NCI-H1092 treated with DMSO at 0.1 percent for 48 hours (cell line): ENCODE measurements at places on chromosomes 4 and X.

- no peak for DNase-seq
Observed at GRCh38 chrX:43975796-43976195, 2.6 kb upstream of the NDP start.

DNA sequence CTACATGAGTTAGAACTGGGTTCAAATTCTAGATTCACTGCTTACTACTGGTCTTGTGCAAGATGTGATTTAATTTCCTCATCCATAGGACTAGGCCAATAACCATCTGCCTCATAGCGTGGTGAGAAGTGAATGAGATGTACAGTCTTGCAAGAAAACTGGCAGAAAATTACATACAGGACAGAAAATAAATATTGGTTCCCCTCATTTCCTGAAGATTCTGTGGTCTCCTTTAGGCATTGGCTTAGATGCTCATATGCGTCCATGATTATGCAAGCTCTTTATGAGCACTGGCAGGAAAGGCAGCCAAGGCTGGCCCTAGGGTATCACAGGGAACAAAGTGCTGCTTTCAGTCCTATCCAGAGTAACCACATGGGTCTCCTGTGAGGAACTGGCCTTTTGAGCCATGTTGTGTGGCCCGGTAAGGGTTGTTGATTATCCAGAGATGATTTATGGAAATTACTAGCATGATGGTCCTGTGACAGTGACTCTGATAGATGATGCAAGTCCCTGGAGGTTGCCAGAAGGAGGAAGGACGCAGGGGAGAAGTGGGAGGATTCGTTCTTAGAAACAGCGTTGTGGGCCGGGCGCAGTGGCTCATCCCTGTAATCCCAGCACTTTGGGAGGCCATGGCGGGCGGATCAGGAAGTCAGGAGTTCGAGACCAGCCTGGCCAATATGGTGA lies 9.9 kb upstream of the MOB1B start:
- DNase-seq: no peak

DNA sequence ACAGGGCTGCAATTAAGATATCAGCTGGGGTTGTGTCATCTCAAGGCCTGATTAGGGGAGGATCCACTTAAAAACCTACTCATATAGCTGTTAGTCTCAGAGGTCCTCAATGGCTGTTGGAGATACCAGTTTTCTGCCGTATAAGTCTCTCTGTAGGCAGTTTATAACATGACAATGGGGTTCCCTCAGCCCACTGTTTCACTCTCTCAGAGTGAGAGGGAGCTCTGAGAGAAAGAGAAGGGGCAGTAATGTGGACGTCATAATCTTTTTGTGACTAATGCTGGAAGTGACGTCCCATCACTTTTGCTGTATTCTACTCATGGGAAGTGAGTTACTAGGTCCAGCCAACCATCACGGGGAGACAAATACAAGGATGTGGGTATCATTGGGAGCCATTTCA lies 70.3 kb downstream of the STIM2 start:
- DNase-seq: no peak

DNA sequence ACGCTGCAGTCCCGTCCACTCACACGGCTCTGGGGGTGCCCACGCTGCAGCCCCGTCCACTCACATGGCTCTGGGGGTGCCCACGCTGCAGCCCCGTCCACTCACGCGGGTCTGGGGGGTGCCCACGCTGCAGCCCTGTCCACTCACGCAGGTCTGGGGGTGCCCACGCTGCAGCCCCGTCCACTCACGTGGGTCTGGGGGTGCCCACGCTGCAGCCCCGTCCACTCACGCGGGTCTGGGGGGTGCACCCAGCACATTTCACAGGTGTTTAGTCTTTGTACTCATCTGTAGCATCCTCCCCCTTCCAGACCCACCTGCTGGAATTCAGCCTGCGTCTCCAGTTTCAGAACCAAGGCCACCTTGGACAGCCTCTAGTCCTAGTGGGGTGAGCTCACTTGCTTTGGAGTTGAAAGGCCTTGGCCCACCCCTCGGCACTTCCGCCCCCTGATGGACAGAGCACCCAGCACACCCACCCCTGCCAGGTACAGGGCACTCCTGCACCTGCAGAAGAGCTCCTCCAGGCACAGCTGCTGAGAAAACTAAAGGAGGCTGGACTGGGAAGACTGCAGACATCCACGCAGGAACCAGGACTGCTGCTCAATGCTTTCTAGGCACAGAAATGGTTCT lies 73.0 kb downstream of the ABLIM2 start:
- DNase-seq: no peak

DNA sequence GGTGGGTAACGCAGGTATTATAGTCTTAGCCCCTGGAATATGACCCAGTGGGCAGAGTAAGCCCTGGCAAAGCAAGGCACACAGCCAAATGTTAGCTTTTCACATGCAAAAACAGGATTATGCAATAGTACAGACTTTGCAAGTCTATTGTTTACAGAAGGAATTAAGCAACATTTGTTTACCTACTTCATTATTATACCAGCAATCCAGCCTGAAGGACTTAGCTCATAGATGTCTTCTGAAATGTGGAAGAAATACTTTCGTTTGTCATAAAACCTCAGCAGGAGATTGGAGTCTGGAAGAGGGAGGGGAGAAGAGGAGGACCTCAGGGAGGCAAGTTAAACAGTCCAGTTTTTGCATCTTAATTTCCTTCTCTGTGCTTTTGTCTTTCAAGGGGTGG lies 226.7 kb upstream of the CENPE start:
- no peak for DNase-seq

GRCh38 chrX:729583-730409 lies 99.2 kb downstream of the SHOX start:
- DNase-seq: no peak

DNA sequence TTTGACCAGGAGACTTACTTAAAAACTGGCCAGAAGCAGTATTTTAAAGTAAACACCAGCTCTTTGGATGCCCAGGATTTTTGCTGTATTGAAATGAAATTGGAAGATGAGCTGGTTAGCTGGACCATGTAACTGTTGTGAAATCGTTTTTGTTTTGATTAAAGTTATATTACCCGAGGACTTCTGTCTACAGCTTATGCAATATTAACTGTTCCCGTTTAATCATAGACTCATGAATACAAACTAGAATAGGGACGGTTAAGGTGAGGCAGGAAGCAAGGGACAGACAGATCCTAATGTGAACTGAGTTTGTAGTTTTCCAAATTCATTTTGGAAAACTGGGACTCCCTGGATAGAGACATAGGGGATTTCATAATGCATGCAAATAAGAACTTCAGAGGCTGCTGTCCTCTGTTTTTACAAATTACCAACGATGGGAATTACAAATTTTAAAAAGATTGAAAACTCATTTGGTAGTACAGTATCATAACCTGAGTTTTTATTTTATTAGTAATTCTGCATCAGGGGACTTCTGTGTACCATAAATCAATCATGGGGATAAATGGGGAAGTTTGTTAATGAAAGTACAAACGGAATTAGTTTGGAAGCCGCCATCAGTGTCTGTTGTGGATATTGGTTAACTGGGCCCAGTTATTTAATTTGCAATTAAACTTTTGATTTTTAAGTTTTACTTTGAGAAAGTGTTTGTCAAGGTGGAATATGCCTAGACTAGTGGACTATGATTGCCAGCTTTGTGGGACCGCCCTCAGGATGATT lies 304.4 kb downstream of the AFF2 start:
- DNase-seq: no peak

- DNase-seq: no peak
Observed at GRCh38 chr4:166482758-166483157, 609.7 kb downstream of the TLL1 start.

- no peak for DNase-seq
Observed at GRCh38 chr4:94256828-94257227, 49.2 kb downstream of the SMARCAD1 start.

DNA sequence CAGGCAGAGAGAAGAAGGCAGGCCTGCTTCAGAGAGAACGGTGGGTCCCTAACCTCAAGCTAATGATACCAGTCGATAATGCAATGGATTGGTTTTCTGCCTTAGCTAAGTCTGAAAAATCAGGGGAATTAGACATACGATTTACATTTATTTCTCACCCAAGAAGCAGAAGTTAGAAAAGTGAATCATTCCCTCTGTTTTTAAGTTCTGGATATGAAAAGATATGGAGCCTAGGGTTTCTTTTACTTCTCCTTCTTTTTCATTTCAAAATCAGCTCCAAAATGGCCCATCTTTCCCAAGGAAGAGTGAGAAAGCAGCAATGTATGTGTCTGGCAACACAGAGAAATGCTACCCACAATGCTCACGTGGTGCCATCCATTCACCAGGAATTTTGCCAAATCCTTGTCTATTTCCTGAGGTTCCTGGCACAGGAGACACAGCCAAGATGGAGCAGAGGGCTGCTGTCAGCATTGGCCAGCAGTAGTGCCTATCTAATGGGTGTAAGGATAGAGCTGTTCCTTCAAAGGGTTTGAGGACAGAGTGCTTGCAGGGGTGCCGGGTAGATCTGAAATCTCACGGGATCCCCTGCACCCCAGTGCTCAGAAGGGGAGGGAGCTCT lies 231.5 kb downstream of the MAML3 start:
- DNase-seq: peak; percentile 81

DNA sequence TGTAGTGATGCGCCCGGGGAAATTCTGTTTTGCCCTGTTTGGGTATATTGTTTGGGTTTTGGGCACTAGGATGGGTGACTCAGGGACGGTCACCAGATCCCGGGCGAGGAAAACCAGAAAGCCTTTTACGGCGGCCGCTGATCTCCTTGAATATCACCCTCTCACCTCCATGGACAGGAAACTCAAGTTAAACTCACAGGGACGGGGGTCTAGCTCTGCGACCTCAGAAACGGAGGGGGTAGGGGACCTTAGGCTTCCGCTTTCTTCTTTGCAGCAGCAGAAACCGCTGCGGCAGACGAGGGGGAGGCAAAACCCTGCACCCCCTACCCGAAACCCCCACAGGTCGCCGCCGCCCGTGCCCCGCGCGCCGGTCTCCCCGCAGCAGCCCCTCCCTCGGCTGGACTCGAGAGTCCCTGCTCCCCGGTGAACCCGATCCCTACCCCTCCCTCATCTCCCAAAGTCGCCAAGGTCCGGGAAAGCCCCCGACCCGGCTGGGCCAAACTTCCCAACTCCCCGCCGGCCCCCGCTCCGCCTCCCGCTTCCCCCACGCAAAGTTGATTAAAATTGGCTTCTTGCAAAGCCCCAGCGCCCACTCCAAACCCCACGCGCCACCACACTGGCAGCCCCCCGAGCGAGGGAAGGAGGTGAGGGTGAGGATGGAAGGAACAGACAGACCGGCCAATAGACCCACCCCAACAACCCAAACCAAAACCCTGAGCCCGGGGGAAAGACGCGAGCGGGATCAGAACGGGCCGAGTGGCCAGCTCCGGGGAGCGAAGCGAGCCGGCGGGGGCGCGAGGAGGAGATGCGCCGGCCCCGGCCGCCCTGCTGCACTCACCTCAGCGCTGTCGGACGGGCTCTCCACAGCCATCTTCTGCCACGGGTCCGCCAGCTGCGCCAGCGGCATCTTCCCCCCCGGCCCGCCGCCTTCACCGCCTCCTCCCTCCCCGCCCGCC lies 705 bp downstream of the RPS6KA3 start:
- peak; percentile 40 for DNase-seq

DNA sequence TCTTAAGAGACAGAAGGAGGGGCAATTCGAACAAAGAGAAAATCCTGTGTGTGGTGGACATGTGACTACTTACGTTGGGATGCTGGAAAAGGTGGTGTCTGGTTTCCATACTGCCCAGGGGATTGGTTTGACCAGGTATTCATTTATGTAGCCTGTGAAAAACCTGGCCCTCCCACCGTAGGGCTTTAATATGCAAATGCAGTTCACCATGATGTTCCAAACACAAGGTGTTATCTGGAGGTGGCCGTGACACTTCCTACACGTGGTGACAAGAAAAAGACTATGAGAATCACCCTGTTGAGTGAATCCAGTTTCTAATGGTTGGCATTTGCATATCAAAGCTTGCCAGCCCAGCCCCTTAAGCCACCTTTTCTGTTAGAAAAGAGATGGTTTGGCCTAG lies 27.9 kb downstream of the UGT2B4 start:
- no peak for DNase-seq

- no peak for DNase-seq
Observed at GRCh38 chr4:140720387-140721304, 35.5 kb downstream of the TBC1D9 start.

DNA sequence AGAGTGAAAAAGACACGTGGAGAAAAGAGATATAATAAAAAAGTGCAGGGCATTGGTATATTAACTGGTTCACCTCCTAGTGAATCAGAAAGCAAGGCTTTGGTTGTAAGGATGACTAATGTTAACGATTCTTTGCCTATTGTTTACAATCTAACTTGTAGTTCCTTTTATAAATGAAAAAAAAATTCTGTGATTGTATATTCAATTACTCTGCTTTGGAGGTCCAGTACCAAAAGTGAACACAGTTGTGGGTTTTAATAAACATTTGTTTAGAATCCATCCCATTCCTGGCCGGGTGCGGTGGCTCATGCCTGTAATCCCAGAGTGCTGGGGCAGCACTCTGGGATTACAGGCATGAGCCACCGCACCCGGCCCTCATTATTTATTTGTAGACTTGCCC lies 36.9 kb upstream of the PRSS12 start:
- no peak for DNase-seq

GRCh38 chr4:151766691-151767090 lies 5.9 kb upstream of the GATB start:
- no peak for DNase-seq

GRCh38 chrX:85004255-85004654 lies 578 bp downstream of the APOOL start:
- no peak for DNase-seq

GRCh38 chr4:39348371-39349315 lies 17.5 kb downstream of the RFC1 start:
- no peak for DNase-seq

DNA sequence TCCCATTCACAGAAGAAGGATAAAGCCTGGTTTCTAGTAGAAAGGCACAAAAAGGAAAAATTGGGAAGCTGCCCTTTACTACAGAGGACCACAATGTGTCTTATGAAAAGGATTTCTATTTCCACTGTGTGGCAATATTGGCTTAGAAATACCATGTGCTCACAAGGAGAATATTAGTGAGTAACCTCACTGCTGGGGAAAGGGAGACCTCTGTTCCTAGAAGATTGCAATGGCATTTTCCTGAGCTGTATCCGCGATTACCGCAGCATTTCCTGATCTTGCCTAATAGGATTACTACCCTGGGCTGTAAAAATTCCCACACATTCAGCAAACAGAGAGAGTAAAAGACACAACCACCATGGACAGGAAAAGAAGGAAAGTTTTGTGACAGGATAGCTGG lies 308.8 kb upstream of the TECRL start:
- no peak for DNase-seq

- DNase-seq: no peak
Observed at GRCh38 chrX:825991-826390, 195.4 kb downstream of the SHOX start.

GRCh38 chrX:43813898-43814297 lies 68.4 kb downstream of the MAOB start:
- DNase-seq: no peak

GRCh38 chrX:51053741-51054140 lies 143.2 kb downstream of the BMP15 start:
- DNase-seq: no peak

DNA sequence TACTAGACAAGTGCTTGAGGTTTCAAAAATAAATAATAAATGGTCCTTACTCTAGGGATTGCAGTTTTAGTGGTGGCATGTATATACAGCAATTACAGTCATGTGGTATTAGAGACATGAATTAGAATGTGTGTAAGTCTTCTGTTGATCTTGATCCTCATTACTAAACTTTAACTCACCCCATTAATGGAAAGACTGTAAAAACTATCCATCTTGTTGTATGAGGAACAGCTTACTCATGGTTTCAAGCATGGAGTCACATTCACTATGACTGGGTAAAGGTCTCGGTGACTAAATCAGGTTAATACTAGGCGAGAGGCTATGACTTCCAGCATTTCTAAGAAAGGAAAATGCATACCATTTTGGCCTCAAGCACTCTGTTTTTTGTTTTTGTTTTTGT lies 107.0 kb upstream of the HPGD start:
- no peak for DNase-seq
